H4 (cell line): ENCODE measurements at places on chromosomes 2 and 18. TPM values are rescaled to one million over a fixed set of nuclear protein-coding genes. Genes with fewer than 3 reads are reported as not detected.

GRCh38 chr2:42566025-42566424 lies 2.4 kb upstream of the MTA3 start:
- DNase-seq, result no peak

- DNase-seq, result no peak
These were observed 65.6 kb downstream of the COL5A2 start for GRCh38 chr2:189113963-189114362.

- no peak for DNase-seq
These were observed 67.0 kb downstream of the GALR1 start for GRCh38 chr18:77316641-77317040.

GRCh38 chr18:32351032-32351431 lies 119.7 kb downstream of the GAREM1 start:
- no peak for DNase-seq

DNA sequence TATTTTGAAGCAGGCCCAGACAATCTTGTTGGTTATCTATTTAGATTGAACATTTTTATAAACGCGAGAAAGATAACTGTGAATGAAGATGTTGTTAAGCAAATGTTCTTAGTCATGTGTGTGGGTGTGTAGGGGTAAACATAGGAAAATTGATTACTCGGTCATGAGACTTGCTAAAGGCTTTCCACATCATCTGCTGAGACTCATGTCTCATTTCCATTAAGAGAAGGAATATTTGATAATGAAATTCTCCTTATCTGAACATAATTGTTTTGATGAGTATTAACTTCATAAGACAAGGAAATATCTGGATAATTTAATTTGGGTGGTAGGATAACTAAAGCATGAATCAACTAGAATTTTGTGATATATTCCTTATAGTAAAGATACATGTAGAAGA lies 19.7 kb downstream of the CCDC102B start:
- DNase-seq, result no peak

- DNase-seq, result no peak
These were observed 4.0 kb downstream of the PID1 start for GRCh38 chr2:229267080-229267479.

DNA sequence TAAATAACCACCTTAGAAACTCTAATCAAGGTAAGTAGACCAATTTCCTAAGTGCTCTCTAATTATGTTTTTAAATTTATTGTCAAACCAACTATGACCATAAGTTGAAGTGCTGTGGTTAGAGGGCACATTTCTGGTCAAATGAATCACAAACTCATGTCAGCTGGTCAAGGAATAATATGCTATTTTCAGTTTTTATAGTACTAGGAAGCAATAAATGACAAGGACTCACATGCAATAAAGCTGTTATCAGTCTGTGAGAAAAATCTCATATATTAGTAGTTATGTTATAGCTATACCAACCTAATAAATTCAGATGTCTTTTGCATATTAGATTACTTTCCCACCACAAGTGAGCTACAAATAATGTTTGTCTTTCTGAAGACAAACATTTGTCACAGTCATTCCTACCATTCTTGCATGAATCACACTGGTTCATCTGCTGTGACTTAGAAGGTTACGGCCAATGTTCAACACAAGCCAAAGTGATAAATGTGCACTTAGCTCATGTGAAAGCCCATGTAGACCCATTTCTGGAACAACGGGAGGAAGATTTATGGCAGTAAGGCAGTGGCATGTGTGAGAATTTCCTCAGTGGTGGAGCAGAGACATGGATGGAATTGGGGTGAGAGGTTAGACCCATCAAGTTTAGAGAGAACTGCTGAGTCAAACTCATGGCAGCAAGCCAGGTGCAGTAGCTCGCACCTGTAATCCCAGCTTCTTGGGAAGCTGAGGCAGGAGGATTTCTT lies 27.4 kb upstream of the CCNYL1 start:
- peak; percentile 48 for DNase-seq

DNA sequence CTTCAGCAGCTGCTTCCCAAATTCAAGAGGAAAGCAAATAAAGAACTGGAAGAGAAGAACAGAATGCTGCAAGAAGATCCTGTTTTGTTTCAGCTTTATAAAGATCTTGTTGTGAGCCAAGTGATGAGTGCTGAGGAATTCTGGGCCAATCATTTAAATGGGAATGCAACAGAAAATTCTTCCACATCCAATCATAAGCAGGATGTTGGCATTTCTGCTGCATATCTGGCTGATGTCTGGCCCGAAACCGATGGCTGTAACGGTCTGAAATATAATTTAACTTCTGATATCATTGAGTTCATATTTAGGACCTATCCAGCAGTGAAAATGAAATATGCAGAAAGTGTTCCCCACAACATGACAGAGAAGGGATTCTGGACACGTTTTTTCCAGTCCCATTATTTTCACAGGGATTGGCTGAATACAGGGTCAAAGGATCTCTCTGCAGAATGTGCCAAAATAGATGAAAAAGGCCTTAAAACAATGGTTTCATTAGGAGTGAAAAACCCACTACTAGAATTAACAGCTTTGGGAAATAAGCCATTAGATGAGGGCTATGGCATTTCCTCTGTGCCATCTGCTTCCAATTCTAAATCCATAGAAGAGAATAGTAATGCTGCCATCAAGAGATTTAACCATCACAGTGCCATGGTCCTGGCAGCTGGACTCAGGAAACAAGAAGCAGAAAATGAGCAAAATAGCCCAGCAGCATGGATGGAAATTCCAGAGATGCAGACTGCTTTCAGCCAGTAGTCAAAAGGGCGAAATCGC lies 175.6 kb downstream of the MC4R start:
- no peak for DNase-seq

- DNase-seq, result no peak
These were observed 193.2 kb upstream of the ITGA4 start for GRCh38 chr2:181264001-181264400.

DNA sequence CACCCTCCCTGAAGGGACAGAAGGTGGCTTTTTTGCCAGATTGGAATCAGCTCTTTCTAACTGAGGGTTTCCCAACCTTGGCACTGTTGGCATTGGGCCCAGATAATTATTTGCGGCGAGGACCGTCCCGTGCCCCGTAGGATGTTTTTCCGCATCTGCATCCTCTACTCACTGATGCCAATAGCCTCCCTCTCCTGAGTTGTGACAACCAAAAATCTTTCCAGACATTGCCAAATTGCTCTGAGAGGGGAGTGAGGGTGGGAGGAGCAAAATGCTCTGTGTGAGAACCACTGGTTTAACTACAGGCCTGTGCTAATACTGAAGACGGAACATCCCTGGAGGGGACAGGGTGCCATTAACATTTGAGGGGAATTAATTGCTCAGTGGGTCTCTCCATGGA lies 33.6 kb upstream of the GLI2 start:
- no peak for DNase-seq

DNA sequence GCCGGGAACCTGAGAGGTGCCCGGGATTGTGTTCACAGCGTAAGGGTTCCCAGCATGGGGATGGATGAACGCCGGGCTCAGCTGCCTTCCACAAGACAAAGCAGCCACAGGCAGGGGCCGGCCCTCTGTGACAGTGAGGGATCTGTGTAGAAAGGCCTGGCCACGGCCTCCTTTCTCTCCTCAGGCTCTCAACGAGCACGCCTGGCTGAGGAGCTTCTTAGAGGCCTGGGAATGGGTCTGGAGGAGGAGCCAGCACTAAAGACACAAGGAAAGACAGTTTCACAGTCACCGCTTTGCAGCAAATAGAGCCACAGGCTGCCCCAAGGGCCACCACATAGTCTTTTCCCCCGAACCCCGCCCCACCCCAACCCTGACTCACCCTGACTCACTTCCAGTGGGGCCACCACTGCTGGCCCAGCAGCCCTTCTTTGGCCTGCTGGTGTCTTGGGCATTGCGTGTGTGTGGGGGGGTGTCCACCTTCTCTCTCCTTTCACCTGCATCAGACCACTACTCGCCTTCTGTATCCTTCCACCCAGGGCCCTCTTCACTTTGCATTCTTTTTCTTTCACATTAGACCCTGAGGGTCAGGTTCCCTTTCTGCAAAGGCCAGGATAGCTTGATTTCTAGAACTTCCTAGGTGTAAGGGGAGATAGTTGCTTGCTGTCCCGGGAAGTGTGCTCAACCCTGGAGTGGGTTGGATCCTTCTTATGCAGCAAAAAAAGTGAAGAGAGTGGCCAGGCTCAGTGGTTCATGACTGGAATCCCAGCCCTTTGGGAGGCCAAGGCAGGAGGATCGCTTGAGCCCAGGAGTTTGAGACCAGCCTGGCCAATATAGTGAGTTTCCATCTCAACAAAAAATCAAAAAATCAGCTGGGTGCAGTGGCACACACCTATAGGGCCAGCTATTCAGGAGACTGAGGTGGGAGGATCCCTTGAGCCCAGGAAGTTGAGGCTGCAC lies 19.3 kb upstream of the HPCAL1 start:
- peak; percentile 85 for DNase-seq

DNA sequence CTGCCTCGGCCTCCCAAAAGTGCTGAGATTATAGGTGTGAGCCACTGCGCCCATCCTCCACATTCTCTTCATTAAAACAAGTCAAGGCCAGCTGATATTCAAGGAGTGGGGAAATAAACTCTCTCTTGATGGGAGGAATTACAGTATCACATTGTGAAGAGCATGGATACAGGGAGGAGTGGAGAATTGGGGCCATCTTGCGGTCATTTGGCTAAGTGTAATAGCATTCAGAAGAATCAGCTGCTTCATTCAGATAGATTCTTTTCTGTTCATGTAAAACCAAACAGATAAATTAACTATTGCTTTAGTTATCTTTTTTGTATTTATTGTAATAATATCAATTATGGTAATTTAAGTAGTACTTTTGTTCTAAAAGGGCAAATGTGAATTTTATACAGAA lies 156.3 kb downstream of the UBR3 start:
- DNase-seq, result no peak

DNA sequence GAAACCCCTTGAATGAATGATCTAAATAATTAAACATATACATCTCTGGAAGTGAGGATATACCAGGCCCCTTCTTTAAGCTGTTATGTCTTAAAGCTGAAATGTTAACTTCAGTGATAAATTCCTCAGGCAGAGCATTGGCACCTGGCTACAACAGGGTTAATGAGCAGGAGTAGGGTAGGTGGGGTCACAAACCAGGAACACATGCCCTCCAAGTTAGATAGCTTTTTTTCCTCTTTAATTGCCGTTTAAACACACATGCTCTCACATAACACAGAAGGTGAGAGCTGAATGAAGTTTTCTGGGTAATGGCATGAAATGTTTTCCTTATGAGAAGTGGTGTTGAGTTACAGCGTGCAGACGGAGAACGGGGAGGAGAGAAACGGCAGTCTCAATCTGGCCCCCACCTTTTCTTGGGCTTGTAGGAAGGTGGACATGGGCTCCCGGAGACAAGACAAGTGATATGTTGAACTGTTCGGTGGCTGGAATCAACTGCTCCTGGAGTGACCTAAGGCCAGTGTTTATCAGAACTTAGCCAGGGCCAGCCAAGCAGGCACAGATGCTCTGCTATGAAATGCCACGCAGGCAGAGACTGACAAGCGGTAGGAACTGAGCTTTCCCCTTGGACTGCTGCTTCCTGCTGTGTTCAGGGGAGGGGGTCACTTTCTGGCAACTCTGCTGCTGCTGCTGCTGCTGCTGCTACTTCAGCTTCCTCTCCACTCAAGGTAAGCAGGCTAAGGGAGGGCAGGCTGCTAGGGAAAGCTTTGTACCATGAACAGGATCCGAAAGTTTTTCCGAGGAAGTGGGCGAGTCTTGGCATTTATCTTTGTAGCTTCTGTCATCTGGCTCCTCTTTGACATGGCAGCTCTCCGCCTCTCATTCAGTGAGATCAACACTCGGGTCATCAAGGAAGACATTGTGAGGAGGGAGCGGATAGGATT lies at the start of gene GALNT5:
Gene GALNT5, plus strand, starts transcription at position 394 of the 941 bp plus-strand sequence. Its CDS starts 378 bp downstream, at position 772.
- no peak for DNase-seq

- DNase-seq, result no peak
These were observed 4.2 kb upstream of the EN1 start for GRCh38 chr2:118851650-118852049.

GRCh38 chr2:45643543-45644542 lies 7.6 kb upstream of the PRKCE start:
- peak; percentile 24 for DNase-seq

GRCh38 chr2:180184506-180184905 lies 177.4 kb upstream of the CWC22 start:
- DNase-seq, result no peak

DNA sequence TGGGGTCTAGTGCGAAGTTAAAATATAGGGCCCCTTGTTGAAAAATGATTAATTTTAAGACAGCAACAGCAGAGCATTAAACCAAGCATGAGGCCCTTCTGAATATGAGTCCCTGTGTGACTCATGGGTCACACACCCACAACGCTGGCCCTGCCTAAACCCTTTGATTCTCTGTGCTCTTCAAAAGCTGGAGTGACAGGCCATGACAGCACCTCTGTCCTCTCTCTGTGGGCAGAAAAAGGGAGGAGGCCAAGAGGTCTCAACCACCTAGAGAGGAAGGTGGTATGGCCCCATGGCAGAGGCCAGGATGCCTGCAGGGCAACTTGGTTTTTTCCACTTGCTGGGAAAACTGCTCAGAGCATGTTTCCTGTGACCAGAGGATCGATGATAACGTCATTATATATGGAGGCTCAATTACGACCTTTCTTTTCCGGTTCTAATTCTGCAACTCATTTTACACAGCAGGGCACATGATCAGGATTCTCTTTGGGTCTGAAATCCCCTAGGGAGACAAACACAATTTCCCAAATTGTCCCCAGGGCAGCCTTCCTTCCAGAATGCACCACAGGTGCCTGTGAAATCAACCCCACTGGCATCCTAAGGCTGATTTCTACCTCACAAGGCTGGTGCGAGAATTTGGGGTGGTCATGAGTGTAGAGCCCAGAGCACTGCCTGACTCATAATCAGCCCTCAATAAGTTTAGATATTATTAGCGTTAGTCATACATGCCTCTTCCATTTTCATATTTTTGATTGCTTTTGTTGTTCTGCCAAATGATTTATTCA lies 102.0 kb upstream of the PPP1CB start:
- DNase-seq, result no peak

Gene RESP18
- not detected in 2 replicates for total RNA-seq

Gene STAT4
- total RNA-seq, result 0.55 and 4.3 TPM in 2 replicates

Gene ASB18
- total RNA-seq, result not detected in 2 replicates

Gene SPP2
- total RNA-seq, result not detected in 2 replicates

Gene NGEF
- total RNA-seq, result 1.3 and 3.3 TPM in 2 replicates

Gene NAT8
- total RNA-seq, result not detected in 2 replicates

Gene RALBP1
- total RNA-seq, result 49.0 and 53.8 TPM in 2 replicates

Gene PSMA8
- total RNA-seq, result not detected in 2 replicates

Gene POTEJ
- not detected in 2 replicates for total RNA-seq

Gene DAW1
- total RNA-seq, result not detected in 2 replicates

Gene ANKRD30B
- 0.08 and 0.33 TPM in 2 replicates for total RNA-seq
